Fibroblast of skin of right quadriceps (primary cell): ENCODE measurements at places on chromosomes 1 and 21.
A peak's percentile ranks its signal among the peaks of the same experiment; 100 is the strongest.

DNA sequence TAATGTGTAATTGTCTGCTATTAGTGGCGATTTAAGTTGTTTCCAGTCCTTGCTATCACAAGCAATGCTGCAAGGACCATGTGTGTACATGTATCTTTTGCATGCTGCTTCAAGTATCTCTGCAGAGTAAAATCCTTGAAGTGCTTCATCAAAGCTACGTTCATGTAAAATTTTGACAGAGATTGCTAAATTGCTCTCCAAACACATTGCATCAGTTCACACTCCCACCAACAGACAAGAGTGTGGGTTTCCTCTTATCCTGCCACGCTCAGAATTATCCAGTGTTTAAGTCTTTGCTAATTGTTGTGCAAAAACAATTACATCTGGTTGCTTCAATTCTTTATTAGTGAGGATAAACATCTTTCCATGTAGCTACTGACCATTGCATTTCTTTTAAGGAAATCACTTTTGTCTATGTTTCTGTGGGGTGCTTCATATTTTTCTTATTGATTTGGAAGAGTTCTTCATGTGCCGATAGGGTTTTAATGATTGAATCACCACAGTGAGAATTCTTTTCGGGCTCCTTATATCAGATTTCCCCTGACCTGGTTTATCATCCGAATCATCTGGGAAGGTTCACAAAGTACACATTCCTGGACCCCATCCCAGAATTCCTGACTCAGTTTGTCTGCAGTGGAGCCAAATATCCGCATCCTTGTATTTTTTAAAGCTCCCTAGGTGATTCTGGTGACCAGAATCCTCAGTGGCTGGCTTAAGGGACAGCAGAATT, 56.3 kb upstream of the GALNT2 start:
- DNase-seq, result peak; percentile 10

GRCh38 chr1:206422525-206422924, 47.8 kb upstream of the IKBKE start:
- no peak for DNase-seq

GRCh38 chr21:37237764-37238163, 29.4 kb downstream of the VPS26C start:
- no peak for DNase-seq

DNA sequence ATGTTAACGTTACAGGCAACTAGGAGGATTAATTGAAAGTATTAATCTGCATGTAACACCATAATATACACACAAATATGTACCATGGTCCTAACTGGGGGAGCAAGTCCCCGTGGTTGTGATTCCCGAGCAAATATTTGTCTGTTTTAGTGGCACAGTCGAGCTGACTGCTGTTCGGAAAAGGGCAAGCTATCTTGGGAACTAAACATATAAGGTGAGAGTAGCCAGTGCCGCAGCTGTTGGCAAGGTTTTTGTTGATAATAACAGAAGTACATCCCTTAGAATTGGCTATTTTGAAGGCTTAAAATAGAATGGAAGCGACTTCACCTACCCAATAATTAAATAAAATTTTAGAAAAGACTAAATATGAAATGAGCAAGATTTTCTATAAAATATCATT, 45.5 kb downstream of the UCHL5 start:
- no peak for DNase-seq

- DNase-seq, result no peak
Observed at GRCh38 chr1:203701606-203702005, 63.4 kb upstream of the LAX1 start.

- no peak for DNase-seq
Observed at GRCh38 chr1:42847111-42847595, 740 bp downstream of the ZNF691 start.

DNA sequence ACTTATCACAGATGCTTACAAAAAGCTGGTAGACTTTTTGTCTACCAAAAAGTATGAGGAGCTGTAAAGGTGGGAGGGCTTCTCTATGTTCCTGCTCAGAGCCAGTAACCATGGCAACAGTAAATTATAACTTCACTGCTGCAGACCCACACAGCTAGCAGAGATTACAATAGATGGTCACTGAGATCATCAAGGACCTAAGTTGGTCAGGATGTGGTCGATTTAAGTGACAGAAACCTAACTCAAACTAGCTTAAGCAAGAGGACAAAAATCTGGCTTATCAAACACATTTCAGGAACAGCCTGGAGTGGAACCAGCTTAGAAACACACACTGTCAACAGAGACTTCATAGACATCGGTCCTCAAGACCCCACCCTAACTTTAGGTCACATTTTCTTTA, 113.4 kb upstream of the ATP1A1 start:
- no peak for DNase-seq

GRCh38 chr1:19432943-19433718, 52.2 kb downstream of the CAPZB start:
- DNase-seq, result peak; percentile 45

DNA sequence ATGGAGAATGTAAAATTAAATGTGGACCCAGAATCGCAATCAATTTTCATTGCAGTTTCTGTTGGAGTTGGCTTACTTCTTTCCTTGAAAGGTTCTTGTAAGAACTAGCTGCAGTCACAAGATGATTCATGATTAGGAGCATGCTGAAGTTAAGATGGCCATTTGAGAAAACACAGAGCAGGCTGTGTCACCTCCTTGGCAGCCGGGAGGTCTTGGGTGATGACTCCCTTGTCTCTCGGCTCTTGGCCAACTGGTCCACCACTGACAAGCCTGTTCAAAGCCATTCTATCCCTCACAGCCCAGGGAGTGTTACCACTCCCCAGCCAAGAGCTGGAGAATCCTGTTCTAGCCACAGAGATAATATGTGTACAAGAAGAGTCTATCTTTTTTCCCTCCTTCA, 40.6 kb downstream of the OPTC start:
- DNase-seq, result peak; percentile 97
